Activated naive CD8-positive, alpha-beta T cell treated with anti-CD3 and anti-CD28 coated beads, Interleukin-2, amount 50 U/mL, for 24 hours (primary cell): ENCODE measurements at places on chromosomes 5 and 9.

DNA sequence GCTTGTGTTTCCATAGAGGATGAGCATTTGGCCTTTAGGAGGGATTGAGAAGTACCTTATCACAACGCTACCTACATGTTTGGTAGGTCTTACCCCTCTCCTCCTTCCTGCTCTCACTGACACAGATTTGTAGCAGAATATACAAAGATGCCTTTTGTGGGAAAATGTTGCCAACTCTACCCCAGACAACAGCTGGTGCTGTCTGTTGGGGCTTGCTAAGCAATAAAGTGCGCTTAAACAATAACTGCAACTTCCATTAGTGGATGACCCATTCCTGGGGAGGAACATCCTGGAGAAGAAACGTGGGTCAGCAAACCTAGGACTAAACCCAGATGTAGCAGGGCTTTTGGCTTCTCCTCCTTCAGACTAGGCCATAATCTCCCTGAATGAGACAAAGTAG lies 174.3 kb downstream of the EFNA5 start:
- DNase-seq: no peak

DNA sequence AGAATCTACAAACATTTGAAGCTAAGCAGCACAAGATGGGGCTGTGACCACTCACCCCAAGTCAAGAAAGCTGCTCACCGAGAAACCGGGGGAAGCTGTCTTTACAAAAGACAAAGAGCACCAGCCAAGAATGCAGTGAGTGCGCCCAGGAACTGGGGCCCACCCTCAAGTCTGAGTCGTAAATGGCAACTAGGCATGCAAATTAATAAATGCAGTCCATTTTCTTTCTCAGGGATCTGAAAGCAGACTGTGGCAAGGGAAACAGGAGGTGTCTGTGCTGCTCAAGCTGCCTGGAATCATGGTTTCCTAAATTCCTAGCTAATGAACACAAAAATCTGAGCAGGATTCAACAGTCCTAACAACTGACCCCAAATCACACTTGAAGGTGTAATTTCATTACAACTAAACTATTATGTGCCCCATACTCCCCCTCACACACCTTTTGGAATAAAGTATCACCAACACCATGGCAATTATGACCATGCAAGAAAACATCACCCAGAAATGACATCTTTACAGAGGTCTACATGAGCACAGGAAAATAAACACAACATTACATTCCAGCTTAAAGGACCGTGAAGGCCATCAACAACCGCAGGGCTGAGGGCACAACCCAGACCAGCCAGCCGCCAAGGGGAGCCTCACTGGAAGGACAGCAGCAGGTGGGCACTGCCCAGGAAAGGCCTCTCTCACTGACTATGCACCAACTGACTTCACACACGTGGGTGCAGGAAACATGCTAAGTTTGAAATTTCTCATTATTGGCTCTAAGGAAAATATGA lies 17.6 kb downstream of the NSUN2 start:
- no peak for DNase-seq

- DNase-seq: no peak
Measured at GRCh38 chr5:127184851-127185250, 105.7 kb upstream of the MEGF10 start.

- DNase-seq: no peak
Measured at GRCh38 chr9:101737705-101738565, 512 bp downstream of the GRIN3A start.

DNA sequence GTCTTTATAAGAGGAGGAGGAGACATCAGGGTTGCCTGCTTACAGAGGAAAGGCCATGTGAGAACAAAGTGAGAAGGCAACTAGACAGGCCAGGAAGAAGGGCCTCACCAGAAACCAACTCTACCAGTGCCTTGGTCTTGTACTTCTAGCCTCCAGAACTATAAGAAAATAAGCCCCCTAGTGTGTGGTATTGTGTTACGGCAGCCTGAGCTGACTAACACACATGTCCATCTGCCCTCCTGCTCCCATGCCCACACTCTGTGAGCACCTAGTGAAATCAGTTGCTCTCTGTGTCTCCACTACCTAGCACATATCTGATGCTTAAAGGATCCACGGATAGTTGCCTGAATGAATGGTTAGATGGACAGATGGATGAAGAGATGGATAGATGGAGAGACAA lies 6.9 kb downstream of the AK3 start:
- DNase-seq: no peak

GRCh38 chr5:69136293-69136692 lies 30.7 kb upstream of the CCNB1 start:
- DNase-seq: no peak

DNA sequence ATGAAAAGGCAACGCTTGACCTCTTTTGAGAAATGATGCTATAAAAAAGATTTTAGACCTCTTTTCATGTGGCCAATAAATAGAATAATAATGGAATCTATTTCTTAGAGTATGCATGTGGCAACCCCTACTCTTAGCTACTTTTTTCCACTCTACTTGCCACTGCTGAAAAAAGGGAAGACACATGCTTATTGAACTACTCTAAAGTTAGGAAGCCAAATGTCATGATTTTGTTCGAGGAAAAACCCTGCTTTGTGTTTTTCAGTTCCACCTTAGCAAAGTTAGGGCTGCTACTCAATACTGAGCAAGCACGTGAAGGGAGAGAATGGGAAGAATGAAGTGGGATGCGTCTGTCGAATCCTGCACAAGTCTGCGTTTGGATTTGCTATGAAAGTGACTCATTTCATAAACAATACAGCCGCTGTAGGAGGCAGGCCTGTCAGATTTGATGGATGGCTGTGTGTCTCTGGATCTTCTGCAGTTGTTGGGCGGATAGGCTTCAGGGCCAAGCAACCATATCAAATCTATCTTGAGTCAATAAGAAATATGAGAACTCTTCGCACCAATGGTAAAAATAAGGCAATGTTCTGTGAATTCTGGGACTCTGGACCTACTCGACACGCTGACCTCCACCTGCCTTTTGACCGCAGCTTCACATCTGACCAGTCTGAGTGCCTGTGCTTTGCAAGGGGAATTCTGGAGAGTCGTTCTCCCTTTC lies 333.6 kb downstream of the PIK3R1 start:
- no peak for DNase-seq

DNA sequence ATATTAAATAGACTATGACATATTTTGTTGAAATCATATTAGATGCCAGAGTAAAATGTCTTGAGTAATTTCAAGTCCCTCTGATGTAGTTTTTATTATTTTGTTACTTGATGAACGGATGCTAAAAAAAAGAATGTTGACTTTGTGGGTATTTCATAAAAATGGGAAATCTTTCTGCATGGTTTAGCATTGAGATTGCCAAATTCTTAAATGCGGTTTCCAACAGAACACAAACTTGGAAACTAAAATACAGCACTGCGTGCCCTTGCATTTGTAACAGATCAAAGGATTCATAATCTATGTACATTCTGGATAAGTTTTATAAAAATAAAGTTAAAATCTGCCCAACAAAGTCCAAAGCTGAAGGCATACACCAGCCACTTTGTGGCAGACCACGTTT lies 425.5 kb upstream of the DAB2 start:
- no peak for DNase-seq

DNA sequence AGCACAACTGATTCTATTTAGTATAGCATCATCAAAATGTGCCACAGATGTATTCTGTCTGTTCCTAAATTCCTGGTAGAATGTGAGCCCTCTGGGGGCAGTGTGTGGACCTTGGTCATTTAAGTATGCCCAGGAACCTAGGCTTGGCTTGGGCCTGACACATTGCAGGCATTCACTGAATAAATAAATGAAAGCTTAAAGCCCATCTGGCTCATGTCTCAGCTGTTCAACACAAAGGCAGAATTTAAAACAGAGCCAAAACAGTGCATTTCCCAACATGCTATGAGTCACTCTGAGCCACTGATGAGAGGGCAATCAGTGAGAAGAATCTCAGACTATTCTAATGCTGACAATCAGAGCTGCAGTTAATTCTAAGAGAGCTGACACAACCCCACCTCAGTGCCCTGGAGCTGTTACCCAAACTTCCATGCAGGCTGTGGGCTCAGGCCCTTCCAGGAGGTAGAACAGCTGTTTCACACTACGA lies 8.1 kb downstream of the FAM193B start:
- no peak for DNase-seq

- DNase-seq: no peak
Measured at GRCh38 chr9:120742951-120743416, 28.7 kb upstream of the MEGF9 start.

DNA sequence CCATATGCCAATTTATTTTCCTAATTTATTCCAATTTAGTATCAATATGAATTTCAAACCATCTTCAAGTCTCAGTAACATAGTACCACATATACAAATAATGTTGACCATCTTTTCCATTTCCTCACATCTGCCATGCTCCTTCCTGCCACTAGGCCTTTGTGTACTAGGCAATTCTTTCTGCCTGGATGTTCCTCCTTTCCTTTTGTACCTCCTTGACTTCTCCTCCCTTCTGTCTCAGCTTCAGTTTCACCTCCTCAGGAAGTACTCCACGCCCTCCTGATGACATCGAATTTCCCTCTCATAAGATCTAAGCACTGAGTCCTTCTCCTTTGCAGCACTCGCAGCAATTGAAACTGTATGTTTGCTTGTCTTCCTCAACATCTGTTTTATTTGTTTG lies 53.9 kb downstream of the MEF2C start:
- peak; percentile 8 for DNase-seq

GRCh38 chr5:62354028-62354874 lies 48.2 kb downstream of the KIF2A start:
- DNase-seq: no peak

GRCh38 chr5:147411359-147412319 lies 98.2 kb downstream of the DPYSL3 start:
- no peak for DNase-seq
